Colonic mucosa (tissue), 4 donors: ENCODE measurements at places on chromosomes 16 and 17. TPM values are rescaled to one million over a fixed set of nuclear protein-coding genes. Genes with fewer than 3 reads are reported as not detected.

TBC1D3I gene
- total RNA-seq = 0.37 TPM

KRTAP3-1 gene
- not detected for total RNA-seq

IQCK gene
- total RNA-seq = 13.1 TPM

RHOT1 gene
- 27.4 TPM for total RNA-seq

PCGF2 gene
- total RNA-seq = 45.5 TPM

PPL gene
- 11.5 TPM for total RNA-seq

TPSG1 gene
- total RNA-seq = 32.6 TPM

KCNG4 gene
- not detected for total RNA-seq

PPP1R9B gene
- 36.6 TPM for total RNA-seq

KRTAP2-2 gene
- total RNA-seq = not detected

CCDC137 gene
- 41.1 TPM for total RNA-seq

SLX4 gene
- total RNA-seq = 6.3 TPM

ZP2 gene
- 0.25 TPM for total RNA-seq

- H3K27me3 ChIP-seq = no peaks in the 10 kb centered on the region
- DNase-seq = no peak
- H3K4me3 ChIP-seq = no peak overlapping the region
- H3K4me1 ChIP-seq = no peaks in the 10 kb centered on the region
These were observed 27.0 kb upstream of the NFAT5 start for GRCh38 chr16:69538808-69539207.

DNA sequence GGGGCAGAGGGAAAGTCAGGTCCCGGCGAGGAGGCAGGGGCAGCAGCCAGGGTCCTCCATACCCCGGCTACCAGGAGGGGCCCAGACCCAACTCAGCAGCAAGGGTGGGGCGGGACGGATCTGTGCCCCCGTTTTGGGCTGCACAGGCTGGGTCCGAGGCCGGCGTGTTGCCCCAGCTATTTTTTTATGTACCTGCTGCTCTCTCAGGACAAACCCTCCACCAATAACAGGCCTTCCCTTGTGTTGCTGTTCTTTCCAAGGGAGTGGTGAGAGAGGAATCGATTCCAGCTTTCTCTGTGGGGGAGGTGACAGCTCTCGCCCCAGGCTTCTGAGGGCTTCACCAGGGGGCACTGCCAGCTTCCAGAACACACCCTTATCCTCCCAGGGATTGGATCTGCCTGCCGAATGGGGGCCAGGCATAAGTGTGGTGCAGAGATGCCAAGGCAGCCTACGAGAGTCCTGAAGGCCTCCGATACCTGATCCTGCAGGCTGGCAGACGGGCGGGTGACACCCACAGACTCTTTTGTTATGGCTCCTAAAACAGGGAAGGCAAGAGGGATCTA, 22.3 kb downstream of the RTN4RL1 start:
- H3K4me3 ChIP-seq = no peak overlapping the region
- no peaks in the 10 kb centered on the region for H3K36me3 ChIP-seq
- no peaks in the 10 kb centered on the region for H3K27me3 ChIP-seq
- DNase-seq = no peak

- H3K36me3 ChIP-seq = no peaks in the 10 kb centered on the region
- DNase-seq = peak; percentile 31
- peak overlapping the region; percentile 80 for H3K27ac ChIP-seq
- peak overlapping the region; percentile 86 for H3K4me3 ChIP-seq
- peaks cover 2% of the 10 kb centered on the region for H3K4me1 ChIP-seq
These were observed 2.0 kb downstream of the AXIN2 start for GRCh38 chr17:65559461-65559803.

DNA sequence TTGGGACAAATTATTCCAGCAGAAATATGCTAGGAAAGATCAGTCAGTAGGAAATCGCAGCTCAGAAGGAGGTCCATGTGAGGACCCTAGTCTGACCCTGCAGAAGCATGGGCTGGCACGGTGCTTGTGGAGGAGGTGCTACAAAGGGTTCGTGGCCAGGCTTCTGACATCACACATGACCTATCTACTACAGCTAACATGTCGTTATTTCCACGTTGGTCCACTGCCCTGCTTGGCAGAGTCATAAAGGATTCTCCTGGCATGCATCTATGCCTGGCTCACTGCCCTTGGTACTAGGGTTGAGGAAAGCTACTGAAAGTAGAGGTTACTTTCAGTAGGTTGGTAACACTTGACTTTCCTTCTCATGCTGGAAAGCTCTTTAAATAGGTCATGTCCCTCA, 118.1 kb upstream of the SHISA6 start:
- no peaks in the 10 kb centered on the region for H3K27me3 ChIP-seq
- no peaks in the 10 kb centered on the region for H3K36me3 ChIP-seq
- DNase-seq = no peak
- no peaks in the 10 kb centered on the region for H3K4me1 ChIP-seq
- no peak overlapping the region for H3K4me3 ChIP-seq

DNA sequence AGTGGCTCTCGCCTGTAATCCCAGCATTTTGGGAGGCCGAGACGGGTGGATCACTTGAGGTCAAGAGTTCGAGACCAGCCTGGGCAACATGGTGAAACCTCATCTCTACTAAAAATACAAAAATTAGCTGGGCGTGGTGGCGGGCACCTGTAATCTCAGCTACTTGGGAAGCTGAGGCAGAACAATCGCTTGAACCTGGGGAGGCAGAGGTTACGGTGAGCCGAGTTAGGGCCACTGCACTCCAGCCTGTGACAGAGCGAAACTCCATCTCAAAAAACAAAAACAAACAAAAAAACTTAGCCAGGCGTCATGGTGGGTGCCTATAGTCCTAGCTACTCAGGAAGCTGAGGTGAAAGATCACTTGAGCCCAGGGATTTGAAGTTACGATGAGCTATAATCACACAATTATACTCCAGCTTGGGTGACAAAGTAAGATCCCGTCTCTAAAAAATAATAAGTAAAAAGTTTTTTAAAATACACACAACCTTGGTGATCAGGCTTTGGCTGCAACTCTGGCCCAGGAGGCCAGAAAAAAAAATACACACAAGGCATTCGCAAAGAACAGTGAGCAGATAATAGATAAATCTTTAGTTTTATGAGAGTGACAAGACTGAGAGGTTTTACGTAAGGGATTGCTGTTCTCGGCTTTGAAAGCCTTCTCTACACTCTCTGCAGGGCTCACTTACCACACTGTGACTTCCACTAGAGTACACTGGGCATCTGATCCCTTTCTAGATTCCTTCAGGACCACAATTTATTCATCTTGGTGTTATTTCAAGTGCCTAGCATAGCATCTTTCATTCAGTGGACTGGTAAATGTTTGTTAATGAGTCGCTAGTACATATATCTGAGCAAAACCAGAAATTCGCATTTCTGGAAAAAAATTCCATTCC, 5.9 kb downstream of the GSPT1 start:
- no peak for DNase-seq
- H3K4me3 ChIP-seq = no peak overlapping the region
- no peak overlapping the region for H3K27ac ChIP-seq
- H3K4me1 ChIP-seq = peaks cover 8% of the 10 kb centered on the region

DNA sequence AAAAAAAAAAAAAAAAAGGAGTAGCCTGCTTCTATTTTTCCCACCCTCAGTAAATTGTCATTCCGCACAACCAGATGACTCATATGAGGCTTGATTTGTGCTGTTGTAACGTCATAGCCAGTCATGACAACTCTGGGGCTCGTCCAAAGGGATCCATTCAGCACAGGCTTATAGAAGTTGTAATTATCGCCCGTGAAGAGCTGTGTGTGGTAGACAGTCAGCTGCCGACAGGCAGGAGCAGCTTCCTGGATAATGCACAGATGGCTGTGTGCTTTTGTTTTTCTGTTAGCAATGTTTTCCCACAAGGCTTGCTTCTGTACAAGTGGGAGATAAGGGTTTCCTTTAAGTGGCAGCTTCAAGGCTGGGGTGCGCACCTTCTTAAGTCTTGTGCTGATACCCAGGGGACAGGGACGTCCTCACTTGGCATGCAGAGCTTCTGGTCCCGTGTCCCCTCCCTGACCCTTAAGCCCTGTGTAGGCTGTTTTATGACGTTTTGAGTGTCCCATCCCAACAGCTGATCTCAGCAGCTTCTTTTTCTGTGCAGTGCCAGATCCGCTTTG, 26.0 kb downstream of the SNX29 start:
- no peaks in the 10 kb centered on the region for H3K27me3 ChIP-seq
- no peaks in the 10 kb centered on the region for H3K36me3 ChIP-seq
- H3K4me3 ChIP-seq = no peak overlapping the region
- DNase-seq = no peak
- no peak overlapping the region for H3K27ac ChIP-seq

DNA sequence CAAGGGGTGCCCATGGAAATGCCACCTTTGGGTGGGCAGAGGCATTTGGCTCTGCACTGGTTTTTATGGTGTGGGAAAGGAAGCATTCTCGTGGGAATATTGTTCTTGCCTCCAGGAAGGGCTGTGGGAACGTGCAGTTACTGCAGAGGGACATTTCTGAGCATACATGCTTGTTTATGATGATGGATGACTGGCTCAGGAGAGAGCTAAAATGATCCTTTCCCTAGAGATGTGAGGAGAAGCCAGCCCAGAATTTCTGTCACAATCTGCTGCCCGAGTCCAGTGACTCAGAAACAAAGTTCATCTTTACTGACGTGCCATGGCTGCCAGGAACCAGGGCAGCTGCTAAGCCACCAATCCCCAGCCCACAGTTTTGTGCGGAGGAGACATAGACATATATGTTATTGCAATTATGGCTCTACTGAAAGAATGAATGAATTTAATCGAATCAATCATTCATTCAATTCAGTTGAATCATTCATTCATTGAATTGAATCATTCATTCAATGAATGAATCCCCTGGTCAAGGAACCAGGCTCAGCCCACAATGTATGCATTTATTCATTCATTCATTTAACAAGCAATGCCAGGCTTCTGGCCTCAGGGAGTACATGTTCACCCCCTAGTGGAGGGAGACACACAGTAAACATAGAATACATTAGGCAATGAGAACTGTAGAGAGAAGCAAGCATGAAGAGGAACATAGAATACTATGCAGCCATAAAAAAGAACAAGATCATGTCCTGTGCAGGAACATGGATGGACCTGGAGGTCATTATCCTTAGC, 414.4 kb upstream of the HSBP1 start:
- no peak for DNase-seq
- H3K36me3 ChIP-seq = no peaks in the 10 kb centered on the region
- no peak overlapping the region for H3K27ac ChIP-seq

GRCh38 chr17:72839131-72839725, 253.3 kb downstream of the SLC39A11 start:
- H3K36me3 ChIP-seq = no peaks in the 10 kb centered on the region
- H3K27ac ChIP-seq = no peak overlapping the region
- H3K4me1 ChIP-seq = no peaks in the 10 kb centered on the region
- no peak for DNase-seq

- no peak overlapping the region for H3K27ac ChIP-seq
- H3K4me3 ChIP-seq = no peak overlapping the region
- H3K36me3 ChIP-seq = no peaks in the 10 kb centered on the region
These were observed 7.9 kb downstream of the GP2 start for GRCh38 chr16:20319406-20319805.

DNA sequence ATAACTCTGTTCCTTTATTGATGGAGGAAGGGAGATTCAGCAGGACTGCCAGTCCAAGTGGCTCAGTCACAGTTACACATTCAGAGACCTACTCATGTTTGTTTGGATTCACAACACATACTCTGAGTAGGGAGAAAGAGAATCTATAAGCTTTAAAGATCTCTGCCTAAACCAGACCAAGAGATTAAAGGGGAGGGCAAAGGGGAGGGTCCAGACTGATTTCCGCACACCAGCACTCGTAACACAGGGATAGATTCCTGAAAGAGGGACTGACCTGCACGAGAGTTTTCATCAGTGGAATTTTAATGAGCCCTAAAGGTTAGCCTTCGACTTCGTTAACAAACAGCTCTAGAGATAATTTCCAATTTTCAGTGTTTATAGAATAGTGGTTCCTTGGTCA, 71.7 kb upstream of the PMFBP1 start:
- H3K4me3 ChIP-seq = no peak overlapping the region
- no peaks in the 10 kb centered on the region for H3K36me3 ChIP-seq
- no peaks in the 10 kb centered on the region for H3K4me1 ChIP-seq
- no peak overlapping the region for H3K27ac ChIP-seq

- H3K4me3 ChIP-seq = no peak overlapping the region
- H3K36me3 ChIP-seq = no peaks in the 10 kb centered on the region
- no peak overlapping the region for H3K27ac ChIP-seq
These were observed 36.6 kb downstream of the RBFOX1 start for GRCh38 chr16:7369204-7369603.

GRCh38 chr17:75832164-75832651, 12.0 kb downstream of the UNC13D start:
- H3K4me3 ChIP-seq = no peak overlapping the region
- H3K4me1 ChIP-seq = peaks cover 4% of the 10 kb centered on the region
- no peaks in the 10 kb centered on the region for H3K27me3 ChIP-seq

GRCh38 chr16:88917146-88917914, 50.9 kb upstream of the PABPN1L start:
- no peaks in the 10 kb centered on the region for H3K36me3 ChIP-seq
- no peak overlapping the region for H3K4me3 ChIP-seq
- no peaks in the 10 kb centered on the region for H3K27me3 ChIP-seq

GRCh38 chr17:77036841-77037381, 103.9 kb upstream of the SEC14L1 start:
- no peaks in the 10 kb centered on the region for H3K36me3 ChIP-seq
- H3K27ac ChIP-seq = no peak overlapping the region
- no peaks in the 10 kb centered on the region for H3K27me3 ChIP-seq
- no peaks in the 10 kb centered on the region for H3K4me1 ChIP-seq
- no peak overlapping the region for H3K4me3 ChIP-seq

- no peak overlapping the region for H3K4me3 ChIP-seq
- peak overlapping the region; percentile 49 for H3K27ac ChIP-seq
- H3K27me3 ChIP-seq = no peaks in the 10 kb centered on the region
- peaks cover 29% of the 10 kb centered on the region for H3K36me3 ChIP-seq
These were observed 13.3 kb downstream of the SLC16A3 start for GRCh38 chr17:82241926-82242697.

DNA sequence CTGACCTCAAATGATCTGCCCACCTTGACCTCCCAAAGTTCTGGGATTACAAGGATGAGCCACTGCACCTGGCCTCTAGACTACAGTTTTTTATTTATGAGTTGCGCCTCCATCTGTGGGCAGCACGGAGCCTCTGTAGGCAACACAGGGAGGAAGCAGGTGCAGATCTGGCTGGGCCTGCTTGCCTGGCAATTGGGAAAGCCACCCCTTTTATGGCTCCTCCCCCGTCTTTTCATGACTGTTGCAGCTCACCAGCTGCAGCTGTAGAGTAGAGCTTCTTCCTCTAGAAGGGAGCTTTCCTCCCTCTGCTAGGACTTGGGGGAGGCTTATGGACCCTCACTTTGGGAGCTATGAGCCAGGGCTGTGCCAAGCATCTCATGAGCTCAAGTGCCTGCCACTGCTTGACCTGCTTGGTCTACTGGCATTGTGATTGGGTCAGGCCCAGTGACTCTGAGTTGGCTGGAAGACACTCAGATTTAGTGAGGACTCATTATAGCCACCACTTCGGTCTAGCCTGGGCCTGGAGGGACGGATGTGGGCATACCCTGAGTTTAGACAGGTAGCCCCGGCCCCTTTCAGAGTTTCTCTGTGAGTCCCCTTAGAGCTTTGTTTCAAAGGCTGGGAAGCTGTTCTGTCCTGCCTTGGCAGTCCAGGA, 6.9 kb upstream of the SLC7A6 start:
- DNase-seq = peak; percentile 59
- no peak overlapping the region for H3K4me3 ChIP-seq
- H3K27ac ChIP-seq = peak overlapping the region; percentile 80

GRCh38 chr17:181245-182049, at the start of gene DOC2B:
Gene DOC2B, minus strand, starts transcription at chr17:181650. Its CDS starts 171 bp downstream, at chr17:181479.
- H3K27me3 ChIP-seq = peaks cover 23% of the 10 kb centered on the region
- DNase-seq = peak; percentile 38
- H3K4me1 ChIP-seq = no peaks in the 10 kb centered on the region
- H3K36me3 ChIP-seq = no peaks in the 10 kb centered on the region
- H3K4me3 ChIP-seq = peak within 1 kb of the TSS; percentile 34

- no peak overlapping the region for H3K27ac ChIP-seq
- no peaks in the 10 kb centered on the region for H3K36me3 ChIP-seq
- H3K27me3 ChIP-seq = peaks cover 99% of the 10 kb centered on the region
- peaks cover 48% of the 10 kb centered on the region for H3K4me1 ChIP-seq
- no peak overlapping the region for H3K4me3 ChIP-seq
These were observed 2.3 kb upstream of the LHX1 start for GRCh38 chr17:36934692-36935630.
